ENCODE measurements at places on chromosomes 12 and 14.

- no peak for DNase-seq
Observed at GRCh38 chr12:104742551-104743201, 215.4 kb downstream of the SLC41A2 start.

- no peak for DNase-seq
Observed at GRCh38 chr14:77782202-77782601, 17.7 kb upstream of the ADCK1 start.

DNA sequence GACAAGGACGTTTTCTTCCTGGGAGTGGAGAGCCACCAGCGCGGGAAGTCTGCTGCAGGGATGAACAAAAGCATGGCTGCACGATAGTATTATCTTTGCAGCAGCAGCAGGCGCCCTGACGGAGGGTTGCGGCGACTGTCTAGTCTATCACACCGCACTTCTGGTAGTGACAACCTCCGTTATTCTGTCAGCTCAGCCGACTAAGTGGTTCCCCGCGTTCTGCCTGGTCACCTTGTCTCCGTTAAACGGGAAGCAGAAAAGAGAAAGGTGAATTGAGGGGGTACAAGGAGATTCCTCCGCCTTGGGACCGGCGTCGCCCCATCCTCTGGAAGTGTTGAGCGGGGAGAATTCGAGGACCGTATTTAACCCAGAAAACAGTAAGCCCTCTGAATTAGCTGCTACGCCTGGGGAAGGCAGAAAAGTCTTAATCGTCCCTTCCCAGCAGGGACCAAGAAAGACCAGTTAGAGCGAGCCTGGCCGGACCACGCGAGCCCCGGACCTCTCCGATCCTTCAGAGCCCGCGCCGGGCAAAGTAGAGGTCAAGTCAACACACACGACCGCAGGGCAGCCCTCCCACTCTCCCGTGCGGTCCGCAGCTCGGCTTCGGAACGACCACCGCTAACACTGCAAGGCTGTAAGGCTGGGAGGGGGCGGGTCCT lies 536 bp upstream of the DAAM1 start:
- no peak for DNase-seq

- DNase-seq, result no peak
Observed at GRCh38 chr14:25111061-25111601, 61.2 kb upstream of the STXBP6 start.

GRCh38 chr12:80293347-80293746 lies 150.7 kb upstream of the PTPRQ start:
- no peak for DNase-seq

DNA sequence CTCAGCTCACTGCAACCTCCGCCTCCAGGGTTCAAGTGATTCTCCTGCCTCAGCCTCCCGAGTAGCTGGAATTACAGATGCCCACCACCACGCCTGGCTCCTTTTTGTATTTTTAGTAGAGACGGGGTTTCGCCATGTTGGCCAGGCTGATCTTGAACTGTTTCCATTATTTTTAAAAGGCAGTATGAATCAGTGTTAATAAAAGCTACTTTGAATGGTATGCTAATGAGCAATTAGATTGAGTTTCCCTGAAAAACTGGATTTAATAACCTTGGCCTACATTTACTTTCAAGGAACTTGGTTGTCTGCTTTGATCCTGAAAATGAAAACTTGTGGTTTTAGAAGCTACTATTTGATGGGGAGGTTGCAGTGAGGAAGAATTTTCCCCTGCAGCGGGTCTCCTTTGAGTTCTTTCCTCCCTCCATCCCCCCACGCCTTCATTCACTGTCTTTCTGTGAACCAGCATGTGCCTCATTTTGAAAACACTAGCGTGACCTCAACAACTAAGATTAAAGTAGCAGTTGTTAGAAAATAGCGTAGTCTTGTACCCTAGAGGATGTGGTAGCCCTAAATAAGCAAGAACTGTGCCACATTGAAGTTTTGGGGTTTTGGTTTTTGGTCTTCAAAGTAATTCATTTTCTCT lies 17.8 kb upstream of the RPS6KA5 start:
- peak; percentile 20 for DNase-seq

- peak; percentile 43 for DNase-seq
Observed at GRCh38 chr14:24171422-24172260, at the start of gene REC8. REC8 (plus strand) TSS chr14:24172080; CDS start chr14:24172553, 473 bp downstream.

- no peak for DNase-seq
Observed at GRCh38 chr12:6551063-6551461, 4.8 kb downstream of the IFFO1 start.

GRCh38 chr14:92945959-92946846 lies 23.3 kb downstream of the CHGA start:
- no peak for DNase-seq

GRCh38 chr12:76255692-76256091 lies 92.5 kb downstream of the BBS10 start:
- no peak for DNase-seq

DNA sequence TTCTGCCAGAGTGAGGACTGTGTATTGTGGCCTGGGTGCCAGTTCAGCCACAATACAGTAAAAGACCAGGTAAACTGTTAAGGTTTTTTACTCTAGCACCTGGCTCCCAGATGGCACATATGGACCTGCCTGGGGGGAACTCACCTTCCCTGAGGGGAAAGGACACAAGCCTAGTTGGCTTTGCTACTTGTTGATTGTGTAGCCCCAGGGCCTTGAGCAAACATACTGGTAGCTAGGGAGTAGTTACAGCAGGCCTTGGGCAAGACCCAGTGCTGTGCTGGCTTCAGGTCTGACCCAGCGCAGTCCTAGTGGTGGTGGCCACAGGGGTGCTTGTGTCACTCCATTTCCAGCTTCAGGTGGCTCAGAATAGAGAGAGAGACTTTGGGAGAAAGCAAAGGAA lies 216.4 kb downstream of the KLHL28 start:
- no peak for DNase-seq

- no peak for DNase-seq
Observed at GRCh38 chr14:52850451-52850909, 59.1 kb upstream of the GNPNAT1 start.

DNA sequence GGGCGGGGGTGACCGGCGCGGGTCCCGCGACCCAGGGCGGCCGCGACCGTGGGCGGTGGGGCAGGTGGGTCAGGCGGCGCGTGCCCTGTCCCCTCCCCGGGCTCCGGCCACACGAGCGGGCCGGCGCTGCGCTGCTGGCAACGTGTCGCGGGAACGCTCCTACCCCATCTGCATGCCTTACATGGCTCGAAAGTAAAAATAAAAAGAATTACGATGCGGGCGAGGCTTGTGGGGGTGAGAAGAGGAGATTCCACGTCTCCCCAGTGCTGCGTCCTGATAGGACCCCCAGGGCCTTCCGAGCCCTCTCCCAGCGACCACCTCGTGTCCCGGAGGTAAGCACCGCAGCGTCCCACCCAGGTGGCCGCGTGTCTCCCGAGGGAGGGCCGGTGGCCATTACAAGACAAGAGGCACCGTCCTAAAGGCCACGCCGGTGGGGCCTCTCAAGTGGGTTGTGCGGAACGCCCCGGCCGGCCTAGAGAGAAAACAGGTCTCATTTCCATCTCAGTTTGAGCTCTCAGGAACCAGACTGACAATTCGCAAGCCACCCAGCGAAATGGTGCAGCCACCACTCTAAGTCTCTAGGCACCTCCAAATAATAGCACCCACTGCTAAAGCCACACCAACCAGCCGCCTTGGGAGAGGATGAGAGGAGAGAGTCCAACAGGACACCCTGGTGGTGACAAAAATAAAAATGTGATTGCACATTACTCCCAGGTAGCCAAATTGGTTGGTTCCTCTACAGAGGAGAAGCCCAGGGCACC lies 612 bp upstream of the FOXN3 start:
- peak; percentile 26 for DNase-seq

DNA sequence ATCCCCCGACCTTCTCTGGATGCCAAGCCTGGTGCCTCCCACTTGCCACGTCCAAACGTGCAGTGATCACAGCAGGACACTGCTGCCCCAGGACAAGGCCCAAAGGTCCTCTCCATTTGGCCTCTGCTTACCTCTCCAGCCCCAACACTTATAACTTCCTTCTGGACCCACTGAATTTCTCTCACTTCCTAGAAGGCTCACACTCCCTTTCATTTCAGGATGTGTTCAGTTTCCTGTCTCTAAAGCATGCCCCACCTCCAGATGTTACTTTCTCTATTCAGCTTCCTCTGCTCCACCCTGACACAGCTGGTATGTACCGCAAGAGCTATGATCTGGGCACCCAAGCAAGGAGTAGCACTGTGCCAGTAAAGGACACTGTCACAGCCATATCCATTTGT lies 33.0 kb downstream of the CDKL1 start:
- no peak for DNase-seq

DNA sequence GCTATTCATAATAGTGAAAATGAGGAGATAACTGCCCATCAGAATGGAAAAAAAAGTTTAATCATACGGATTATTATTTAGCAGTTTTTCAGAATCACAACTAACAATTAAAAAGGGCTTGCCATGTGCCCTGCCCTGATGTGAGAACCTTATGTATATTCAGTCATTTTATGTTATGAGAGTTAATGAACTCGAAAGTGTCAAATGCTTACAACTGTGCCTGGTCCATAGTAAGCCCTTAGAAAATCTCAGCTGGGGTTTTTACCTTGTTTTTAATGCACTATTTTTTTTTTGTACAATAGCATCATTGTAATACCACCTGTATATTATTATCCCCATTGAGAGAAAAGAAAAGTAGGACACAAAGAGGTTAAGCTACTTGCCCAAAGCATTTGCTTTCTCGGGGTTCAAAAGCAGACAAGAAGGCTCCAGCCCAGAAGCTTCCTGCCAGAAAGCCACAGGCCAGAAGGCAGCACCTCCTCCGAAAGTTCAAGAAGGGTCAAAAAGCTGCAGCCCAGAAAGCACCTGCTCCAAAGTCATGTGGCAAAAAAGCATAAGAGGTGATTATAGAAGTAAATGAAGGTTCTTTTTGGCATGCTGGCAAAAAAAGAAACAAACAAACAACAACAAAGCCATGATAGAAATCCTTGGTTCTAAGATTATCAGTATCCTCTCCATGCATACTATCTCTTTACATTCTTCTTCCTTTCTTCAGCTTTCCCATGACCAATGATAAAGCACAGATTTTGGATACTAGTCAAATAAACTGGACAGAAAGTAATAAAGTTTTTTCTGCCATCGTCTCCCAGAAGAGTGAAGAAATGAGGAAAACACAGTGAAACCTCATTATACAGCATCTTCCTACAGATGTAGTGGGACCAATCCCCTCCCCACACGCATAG lies 59.1 kb upstream of the NAP1L1 start:
- no peak for DNase-seq

DNA sequence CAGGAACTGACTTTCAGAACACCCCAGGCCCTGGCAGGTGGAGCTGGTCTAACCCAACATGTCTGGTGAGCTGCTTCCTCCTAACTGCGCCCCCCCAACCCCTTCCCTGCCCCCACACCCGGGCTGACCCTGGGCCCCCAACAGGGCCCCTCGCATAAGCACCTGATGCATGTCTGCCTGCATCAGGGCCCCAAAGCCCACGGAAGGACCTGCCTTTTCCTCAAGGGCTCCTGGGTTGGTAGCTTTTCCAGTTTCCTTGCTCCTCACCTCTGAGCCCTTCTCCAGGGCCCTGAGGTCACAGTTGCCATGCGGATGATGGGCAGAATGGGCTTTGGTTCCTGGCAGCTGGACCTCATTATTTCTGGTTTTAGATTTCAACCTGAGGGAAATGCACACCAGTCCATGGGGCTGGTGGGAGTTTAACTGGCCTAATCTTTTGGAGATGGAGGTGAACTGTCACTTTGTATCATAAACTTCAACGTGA lies 18.5 kb downstream of the TESC start:
- no peak for DNase-seq

- no peak for DNase-seq
Observed at GRCh38 chr14:86935241-86935885, 1057.6 kb downstream of the GALC start.

GRCh38 chr12:123928274-123928865 lies 44.3 kb downstream of the CCDC92 start:
- no peak for DNase-seq

GRCh38 chr14:96231526-96232130 lies 24.4 kb upstream of the BDKRB1 start:
- no peak for DNase-seq

DNA sequence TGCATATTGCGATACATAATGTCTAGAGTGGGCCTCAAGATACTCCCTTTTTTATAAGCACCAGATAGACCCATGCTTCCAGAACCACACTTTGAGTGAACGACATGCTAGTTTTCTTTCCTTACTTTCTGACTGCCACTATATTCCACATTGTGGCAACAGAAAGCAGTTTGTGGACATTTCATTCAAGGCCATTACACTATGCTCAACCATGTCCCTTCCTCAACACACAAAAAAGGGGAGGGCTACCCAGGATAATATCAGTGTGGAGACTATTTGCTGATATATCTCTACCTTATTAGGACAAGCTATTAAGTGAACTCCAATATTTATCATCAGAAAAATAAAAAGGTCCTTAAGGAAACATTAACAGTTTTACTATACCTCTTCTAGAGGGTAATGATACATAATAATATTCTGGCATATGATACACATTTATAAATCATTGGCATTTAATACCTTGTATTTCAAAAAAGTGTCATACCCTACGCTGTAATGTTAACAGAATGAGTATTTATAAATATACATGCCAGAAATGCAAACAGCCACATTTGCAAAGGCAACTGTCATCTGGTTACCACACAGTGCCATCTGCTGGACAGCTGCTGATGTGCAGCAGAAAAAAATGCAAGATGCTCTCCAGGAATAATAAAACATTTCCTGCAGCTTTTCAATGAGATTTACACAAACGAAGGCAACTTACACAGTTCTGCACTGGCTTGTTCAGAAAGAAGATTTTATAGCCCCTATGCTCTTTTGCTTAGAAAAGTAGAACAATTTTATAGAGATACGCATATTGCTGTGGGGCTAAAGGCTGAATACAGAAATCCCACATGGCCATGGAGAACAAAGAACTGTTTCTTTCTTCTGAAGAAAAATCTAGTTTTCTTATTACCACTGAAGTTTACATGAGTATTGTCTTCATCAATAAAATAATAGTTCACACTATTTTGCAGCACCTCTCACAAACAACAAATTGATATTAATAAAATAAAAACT lies 182.2 kb upstream of the GRIP1 start:
- peak; percentile 38 for DNase-seq

GRCh38 chr12:66684222-66684621 lies 5.3 kb upstream of the GRIP1 start:
- no peak for DNase-seq

GRCh38 chr14:60133487-60133886 lies 31.7 kb downstream of the DHRS7 start:
- no peak for DNase-seq
